ENCODE measurements at places on chromosomes 7 and 10.

GRCh38 chr7:47044625-47045024 lies 537.3 kb downstream of the TNS3 start:
- no peak for DNase-seq

GRCh38 chr7:140058517-140058916 lies 4.2 kb downstream of the PARP12 start:
- DNase-seq: no peak

- DNase-seq: no peak
These were observed 66.3 kb upstream of the ZRANB1 start for GRCh38 chr10:124875596-124875995.

DNA sequence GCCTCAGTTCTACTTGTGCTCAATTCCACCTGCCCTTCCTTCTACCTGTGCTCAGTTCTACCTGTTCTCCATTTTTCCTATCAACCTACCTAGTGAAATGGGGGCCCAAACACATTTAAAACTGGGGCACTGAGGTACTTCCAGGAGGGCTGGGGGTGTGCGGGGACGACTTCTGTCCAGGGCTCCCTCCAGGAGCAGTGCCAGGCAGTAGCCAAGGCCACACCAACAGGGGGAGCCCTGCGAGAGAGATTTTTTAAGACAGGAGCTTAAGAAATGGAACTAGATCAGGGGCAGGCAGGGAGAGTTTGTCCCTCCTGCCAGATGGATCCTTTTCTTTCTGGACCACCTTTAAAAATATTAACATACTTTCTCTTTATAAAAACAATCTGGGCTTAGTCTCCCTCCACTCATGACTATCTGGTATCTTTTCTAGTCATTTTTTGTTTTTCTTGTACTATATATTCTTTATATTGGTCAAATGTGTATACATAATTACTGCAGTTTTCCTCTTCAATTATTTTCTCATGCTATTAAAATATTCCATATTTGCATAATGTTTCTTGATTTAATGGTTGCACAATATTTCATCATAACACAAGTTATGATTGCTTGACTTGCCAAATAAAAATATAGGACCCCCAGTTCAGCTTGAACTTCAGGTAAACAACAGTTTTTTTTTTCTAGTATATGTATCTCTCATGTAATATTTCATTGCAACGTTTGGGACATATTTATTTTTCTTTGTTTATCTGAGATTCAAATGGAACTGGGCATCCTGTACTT lies 47.3 kb upstream of the INSYN2A start:
- DNase-seq: peak; percentile 9

DNA sequence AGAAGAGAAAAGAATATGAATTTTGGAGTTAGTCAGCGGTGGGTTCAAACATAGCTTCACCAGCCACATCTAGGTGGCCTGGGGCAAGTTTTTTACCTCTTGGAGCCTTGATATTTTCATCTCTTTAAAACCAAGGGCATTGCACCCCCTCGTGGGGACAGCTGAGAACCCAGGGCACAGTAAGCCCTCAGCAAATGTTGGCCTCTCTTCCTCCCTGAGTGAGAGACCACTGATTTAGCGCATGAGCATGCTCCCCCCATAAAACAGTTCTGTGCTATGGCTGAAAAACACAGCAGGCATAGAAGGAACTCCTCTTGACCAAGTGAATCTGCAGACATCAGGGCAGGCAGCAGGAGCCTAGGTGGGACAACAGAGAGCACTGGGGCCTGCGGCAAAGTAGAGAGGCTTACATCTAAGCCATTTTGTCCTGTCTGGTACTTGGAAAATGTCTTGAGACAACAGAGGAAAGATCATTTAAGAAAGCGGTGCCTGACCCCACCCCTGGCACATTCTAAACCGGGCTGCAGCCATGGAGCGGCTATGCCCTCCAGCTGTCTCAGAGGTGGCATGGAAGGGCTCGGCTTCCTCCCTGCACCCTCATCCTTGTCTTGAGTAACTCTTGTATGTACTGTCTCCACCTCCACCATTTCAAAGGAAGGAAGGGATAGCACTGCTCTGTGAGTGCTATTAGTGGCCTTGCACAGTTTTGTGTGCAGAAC lies 94.7 kb downstream of the ARHGAP22 start:
- DNase-seq: no peak
